ENCODE measurements at places on chromosomes 3 and 15.

GRCh38 chr15:47711655-47712054, 5.7 kb upstream of the SEMA6D start:
- DNase-seq = no peak

- DNase-seq = no peak
Measured at GRCh38 chr3:175118382-175118941, 259.3 kb downstream of the NAALADL2 start.

DNA sequence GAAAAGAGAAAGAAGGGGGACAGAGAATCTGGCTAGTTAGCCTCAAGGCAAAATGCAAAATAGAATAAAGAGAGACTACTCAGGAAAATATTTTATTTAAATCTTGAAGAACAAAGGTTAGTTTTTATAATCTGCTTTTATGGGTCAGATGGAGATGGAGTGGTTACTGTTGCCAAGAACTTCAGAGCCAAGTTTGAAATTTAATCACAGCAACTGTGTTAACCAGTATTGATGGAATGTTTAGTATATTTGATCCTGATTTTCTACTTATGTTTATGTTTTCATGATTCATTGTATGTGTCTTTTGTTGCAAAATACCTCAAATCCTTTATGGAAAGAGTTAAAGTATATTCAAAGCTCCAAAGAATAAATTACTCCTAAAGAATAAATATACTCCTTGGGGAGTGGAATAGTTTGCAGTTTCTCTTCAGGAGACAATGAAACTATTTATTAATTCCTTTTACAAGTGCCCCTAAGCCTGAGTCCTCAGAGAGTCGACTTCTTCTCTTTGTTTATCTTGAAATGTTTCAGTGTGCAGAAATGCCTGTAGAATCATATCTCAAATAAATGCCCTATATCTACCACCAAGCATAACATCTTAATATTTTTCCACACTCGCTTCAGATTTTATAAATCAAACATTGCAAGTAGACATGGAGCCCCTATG, 60.9 kb upstream of the THSD4 start:
- no peak for DNase-seq

- peak; percentile 32 for DNase-seq
Measured at GRCh38 chr3:51671734-51672475, 853 bp downstream of the TEX264 start.

- DNase-seq = no peak
Measured at GRCh38 chr15:90037961-90038631, 37.0 kb downstream of the ZNF710 start.

- DNase-seq = no peak
Measured at GRCh38 chr15:29207758-29208108, 61.9 kb downstream of the NSMCE3 start.

DNA sequence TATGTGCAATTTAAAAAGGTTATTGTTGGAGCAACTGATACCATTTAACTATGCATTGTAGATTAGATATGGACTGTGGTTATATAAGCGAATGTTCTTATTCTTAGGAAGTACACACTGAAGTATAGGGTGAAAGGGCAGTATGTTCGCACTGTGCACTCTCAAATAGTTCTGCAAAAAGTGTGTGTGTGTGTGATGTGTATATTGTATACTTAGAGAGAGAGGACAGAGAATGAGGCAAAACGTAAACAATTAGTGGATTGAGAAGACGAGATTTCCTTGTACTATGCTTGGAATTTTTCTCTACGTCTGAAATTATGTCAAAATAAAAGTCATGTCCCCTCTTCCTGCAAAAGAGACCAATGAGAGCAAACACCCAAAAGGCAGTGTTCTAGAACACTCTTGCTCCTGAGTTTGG, 30.4 kb downstream of the LSM3 start:
- DNase-seq = no peak

DNA sequence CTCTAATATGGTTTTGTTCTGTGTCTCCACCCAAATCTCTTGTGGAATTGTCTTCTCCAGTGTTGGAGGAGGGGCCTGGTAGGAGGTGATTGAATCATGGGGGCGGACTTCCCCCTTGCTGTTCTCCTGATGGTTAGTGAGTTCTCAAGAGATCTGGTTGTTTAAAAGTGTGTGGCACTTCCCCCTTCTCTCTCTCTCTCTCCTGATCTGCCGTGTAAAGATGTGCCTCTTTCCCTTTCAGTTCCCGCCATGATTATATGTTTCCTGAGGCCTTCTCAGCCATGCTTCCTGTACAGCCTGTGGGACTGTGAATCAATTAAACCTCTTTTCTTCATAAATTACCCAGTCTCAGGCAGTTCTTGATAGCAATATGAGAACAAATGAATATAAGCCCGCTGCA, 33.1 kb downstream of the RETNLB start:
- no peak for DNase-seq

DNA sequence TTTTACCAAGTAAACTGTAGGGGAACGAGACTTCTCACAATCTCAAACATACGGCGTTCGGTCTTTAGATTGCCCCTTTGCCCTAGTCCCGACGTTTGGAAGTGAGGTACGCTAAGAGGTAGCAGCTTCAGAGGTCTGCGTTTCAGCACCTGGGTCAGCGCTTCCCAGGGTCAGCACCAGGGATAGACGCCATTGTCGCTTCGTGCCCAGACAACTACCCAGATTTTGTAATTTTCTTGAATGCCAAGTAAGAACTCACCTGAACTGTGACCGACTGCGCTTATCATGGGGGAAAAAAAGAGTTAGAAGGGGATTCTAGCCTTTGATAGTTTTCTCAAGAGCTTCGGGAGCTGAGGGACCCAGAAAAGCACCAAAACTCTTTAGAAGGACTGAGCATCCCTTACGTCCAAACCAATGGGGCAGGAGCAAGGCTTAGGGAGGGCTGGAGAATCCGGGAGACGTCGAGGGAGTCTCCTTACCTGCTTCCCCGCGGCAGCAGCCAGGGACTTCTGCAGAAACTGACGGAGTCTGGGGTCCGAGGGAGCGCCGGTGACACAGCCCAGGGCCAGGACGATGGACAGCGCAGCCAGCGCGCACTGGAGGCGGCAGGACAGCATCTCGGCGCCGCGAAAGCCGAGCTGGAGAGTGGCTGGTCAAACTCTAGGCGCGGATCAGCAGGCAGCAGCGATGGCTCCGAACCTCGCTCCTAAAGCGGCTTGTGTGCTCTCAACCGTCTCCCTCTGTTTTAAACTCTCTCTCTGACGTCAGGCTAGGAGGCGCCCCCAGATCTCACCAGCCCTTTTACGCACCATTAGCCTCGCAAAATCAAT, at the start of gene SST:
TSS of gene SST (minus strand) at position 720 of the 830 bp plus-strand sequence. CDS start at position 617, 103 bp downstream.
- DNase-seq = peak; percentile 7

DNA sequence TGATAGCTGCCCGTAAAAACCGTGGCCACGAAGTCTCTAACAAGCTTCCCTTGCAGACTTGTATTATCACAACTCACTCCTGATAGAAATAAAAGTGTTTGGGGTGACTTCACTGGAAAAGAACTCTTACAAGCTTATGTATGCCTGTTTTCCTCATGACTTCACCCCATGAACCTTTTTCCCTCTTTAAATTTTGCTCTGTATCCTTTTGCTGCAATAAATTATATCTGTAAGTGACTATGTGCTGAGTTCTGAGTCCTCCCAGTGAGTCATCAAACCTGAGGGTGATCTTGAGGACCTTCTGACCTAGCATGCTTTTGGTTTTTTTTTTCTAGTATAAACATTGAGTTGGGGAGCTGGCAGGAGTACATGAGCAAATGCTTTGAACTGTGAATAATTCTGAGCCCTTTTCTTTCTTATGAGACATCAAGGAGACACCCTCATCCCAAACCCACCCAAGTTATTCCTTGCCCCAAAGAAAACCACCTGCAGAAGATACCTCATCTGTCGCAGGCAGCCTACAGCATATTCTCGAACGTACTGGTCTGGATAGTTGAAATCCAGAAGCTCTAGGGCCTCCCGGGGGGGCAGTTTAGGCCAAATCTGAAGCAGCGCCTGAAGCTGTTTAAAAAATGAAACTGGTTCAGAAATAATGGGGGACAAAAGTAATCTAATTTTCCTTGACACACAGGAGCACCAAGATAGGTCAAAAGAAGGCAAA, 85.9 kb downstream of the FAIM start:
- DNase-seq = no peak

DNA sequence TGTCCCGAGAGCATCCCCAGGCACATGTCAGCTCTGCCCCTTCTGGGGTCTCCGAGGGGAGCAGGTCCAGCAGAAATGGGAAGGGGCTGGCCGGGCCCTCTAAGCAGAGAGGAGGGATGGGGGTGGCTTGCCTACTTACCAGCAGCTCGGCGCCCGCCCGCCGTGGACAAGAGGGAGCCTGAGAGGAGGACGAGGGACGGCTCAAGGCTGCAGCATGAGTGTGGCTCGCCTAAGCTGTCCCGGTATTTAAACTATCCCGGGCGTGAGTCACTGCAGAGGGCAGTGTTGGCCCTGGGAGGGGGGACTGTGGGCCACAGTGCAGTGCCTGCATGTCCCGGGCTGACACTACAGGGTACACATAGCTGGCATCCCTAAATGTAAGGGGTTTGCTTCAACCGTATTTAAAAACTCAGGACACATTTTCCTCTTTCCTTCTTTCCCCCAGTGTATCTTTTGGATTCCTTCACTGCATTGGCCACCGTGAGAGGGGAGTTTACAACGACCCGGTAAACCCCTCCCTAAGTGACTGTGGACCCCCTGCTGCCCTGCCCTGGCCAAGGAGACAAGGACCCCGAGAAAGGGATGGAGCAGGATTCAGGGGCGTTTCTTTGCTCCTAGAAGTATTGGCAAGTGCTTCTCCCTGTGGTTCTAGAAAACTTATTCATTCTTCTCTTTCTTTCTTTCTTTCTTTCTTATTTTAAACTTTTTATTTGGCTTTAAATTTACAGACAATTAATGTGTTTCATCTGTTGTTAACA, at the start of gene LRRC15:
TSS of gene LRRC15 (minus strand) at position 222 of the 758 bp plus-strand sequence. CDS start 8,700 bp downstream, outside the sequence.
- no peak for DNase-seq

- no peak for DNase-seq
Measured at GRCh38 chr15:41777421-41777973, 3.2 kb downstream of the MAPKBP1 start.

GRCh38 chr15:74390647-74391288, 23.3 kb upstream of the CYP11A1 start:
- no peak for DNase-seq

DNA sequence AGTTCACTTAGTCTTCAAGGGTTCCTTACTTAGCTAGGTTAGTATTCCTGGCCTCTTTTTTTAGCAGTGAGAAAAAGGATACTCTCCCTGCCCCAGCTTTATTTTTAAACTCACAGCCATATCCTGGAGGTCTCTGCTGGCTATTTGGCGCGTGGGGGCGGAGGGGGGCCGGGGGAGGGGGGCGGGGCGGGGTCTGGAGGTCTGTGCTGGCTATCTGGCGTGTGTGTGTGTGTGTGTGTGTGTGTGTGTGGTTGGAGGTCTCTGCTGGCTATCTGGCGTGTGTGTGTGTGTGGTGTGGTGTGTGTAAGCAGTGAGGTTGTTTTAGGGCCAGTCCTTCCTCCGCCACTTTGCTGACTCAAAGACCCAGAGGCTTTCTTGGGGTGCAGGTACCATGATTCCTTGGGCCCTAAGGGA, 579 bp upstream of the PLAAT1 start:
- DNase-seq = no peak

DNA sequence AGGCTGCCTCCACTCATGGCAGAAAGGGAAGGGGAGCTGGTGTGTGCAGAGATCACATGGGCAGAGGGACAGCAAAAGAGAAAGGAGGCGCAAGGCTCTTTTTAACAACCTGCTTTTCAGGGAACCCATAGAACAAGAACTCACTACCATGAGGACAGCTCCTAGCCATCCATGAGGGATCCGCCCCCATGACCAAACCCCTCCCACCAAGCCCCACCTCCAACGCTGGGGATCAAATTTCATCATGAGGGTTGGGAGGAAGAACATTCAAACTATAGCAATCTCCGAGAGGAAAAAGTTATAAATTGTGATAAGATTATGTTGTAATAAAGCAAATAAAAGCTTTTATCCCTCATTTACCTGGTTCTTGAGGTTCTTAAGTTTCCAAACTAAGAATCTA, 84.7 kb upstream of the LMCD1 start:
- no peak for DNase-seq

- DNase-seq = peak; percentile 46
Measured at GRCh38 chr3:108124337-108125152, 33.7 kb upstream of the CD47 start.

DNA sequence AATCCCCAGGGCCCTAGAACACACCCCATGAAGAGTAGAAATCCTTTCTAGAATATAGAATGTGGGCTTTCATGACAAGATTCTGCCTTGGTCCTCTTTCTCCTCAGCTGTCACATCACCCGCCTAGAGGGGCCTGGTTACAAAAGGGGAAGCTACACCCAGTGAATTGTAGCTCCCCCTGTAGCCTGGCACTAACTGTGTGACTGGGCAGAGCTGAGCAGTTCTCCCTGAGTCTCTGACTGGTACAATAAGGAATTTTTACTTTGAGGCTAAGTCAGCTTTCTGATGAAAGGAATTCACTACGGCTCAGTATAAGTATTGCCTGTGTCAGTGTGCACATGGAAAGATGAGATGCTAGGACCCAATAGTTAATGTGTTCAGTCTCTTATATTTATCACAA, 28.7 kb upstream of the ZNF148 start:
- no peak for DNase-seq

- no peak for DNase-seq
Measured at GRCh38 chr15:26475554-26475953, 297.3 kb downstream of the GABRB3 start.

- DNase-seq = no peak
Measured at GRCh38 chr3:167864552-167864874, 129.0 kb downstream of the SERPINI1 start.

DNA sequence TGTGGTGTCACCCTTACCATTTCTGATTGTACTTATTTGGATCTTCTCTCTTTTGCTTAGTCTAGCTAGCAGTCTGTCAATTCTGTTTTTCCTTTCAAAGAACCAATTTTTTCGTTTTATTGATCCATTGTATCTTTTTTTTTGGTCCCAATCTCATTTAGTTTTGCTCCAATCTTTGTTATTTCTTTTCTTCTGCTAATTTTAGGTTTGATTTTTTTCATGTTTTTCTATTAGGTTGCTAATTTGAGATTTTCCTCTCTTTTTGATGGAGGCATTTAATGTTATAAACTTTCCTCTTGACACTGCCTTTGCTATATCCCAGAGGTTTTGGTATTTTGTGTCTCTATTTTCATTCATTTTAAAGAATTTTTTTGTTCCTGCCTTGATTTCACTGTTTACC, 16.9 kb upstream of the FAM98B start:
- DNase-seq = no peak

DNA sequence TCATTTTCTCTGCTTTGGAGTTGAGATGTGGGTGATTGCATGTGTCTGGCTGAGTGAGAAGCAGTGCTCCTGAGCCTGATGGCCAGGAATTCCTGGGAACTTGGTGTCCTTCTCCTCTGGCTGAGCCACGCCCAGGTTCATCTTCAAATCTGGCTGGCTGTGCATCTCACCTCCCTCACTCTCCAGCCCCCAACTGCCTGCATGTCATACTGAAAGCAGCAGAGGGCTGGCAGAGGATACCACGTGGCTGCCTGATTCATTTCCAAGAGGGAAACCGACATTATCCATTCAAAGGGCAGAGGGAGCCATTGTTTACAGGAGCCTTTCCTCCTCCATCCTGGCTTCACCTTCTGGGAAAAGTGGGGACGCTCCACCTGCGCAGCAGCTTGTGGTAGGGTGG, 57.4 kb downstream of the ABHD5 start:
- peak; percentile 28 for DNase-seq

- peak; percentile 21 for DNase-seq
Measured at GRCh38 chr3:184428561-184429175, 48.8 kb downstream of the CHRD start.

GRCh38 chr3:8571256-8571655, 69.6 kb downstream of the LMCD1 start:
- no peak for DNase-seq

- DNase-seq = no peak
Measured at GRCh38 chr3:156291272-156292123, 171.1 kb downstream of the KCNAB1 start.

Measured in putamen (tissue), 1 donor.